ENCODE measurements at places on chromosomes 1 and 21.

- no peak for DNase-seq
These were observed 179.8 kb downstream of the PHTF1 start for GRCh38 chr1:113579256-113580018.

DNA sequence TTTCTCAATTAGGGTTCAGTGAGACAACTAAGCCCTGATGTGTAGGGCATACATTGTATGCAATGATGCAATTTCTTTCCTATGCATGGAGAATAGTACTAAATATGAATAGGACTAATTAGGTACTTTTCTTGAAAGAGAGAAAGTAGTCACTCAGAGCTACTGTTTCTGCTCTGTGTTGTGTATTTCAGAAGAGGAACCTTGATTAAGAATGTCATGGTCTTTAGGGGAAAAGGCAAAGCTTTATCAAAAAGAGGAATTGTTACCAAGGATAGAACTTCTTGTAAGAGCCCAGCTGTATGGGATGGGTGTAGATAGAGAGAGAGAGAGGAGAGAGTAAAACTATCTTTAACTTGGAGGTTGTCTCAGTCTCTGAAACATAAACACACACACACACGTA, 49.1 kb downstream of the HLX start:
- no peak for DNase-seq

GRCh38 chr1:50419907-50420677, 3.2 kb downstream of the DMRTA2 start:
- DNase-seq = no peak

DNA sequence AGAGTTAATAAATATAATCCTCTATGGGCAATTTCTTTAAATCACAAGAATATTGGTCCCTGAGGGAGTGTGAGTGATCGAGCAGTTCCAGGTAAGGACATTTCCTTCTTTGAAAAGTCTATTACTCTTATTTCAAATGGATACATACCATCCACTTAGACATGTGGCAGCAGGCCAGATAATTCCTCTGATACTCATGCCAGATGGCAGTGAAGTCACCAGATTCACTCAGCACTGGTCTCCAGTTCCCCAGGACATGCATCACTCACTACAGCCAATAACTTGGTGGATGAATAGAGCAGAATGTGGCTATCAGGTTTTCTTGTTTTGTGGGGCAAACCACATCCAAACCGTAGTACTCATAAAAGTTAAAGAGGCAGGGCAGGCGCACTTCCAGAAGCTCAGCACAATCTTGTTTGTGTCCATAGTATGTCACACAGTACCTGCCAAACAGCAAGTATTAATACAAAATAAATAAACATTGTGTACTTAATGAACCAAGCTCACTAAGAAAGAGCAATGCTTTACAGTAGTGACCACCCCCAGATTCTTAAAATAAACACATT, 74.2 kb upstream of the CD53 start:
- DNase-seq = no peak

- no peak for DNase-seq
These were observed 178.6 kb downstream of the ZP4 start for GRCh38 chr1:237712082-237712481.

DNA sequence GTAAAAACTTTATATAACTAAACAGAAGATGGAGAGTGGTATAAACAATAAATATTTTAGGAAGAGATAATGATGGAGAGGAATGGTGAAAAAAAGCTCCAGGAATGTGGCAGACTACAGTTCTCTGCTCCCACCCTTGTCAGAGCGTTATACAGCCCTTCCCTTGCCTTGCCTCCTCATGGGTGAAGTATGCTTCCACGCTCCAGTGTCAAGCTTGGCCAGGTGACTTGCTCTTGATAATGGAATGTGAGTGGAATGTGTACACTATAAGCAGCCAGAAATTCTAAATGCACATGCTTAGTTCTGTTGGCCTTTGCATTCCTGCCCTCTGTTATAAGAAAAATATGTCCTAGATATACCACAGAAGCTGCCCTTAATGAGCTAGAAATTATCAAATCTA, 24.7 kb upstream of the POGK start:
- DNase-seq = no peak

- DNase-seq = no peak
These were observed 38.5 kb downstream of the ZBTB18 start for GRCh38 chr1:244089561-244089960.

DNA sequence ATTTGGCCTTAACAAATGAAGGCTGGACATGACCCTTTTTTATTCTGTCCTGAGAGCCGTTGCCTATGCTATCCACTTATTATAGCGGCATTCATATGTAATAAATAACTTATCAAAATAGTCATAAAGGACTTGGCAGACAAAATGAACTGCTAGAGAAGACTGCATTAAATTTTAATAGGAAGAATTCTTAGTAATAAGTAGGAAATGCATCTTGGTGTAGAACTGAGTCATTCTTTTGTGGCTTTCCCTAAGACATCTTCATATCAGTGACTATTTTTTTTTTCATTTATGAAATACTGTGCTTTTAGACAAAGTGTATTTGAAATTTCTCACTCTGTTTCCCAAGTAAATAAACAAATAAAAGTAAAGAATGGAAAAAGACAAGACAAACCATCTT, 45.6 kb downstream of the PBX1 start:
- DNase-seq = no peak

- no peak for DNase-seq
These were observed 45.0 kb downstream of the NEK2 start for GRCh38 chr1:211630236-211631081.

DNA sequence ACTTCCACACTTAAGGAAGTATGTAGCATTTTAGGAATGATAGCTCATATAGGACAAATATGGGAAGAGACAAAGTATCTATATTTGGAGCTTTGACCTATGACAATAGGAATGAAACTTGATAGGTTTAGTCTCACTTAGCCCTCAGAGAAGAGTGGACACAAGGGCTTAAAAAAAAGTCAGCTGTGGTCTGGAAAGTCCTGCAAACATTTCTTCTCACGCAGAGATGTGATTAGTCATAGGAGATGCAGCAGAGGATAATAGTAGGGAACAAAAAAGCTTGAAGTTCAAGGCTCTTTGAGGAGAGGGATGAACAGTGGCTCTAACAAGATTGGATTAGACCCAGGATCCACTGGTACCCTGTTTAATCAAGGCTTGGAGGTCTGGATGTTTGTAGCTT, 14.8 kb upstream of the RNF220 start:
- no peak for DNase-seq

GRCh38 chr1:66563094-66563800, 29.3 kb downstream of the SGIP1 start:
- no peak for DNase-seq

- no peak for DNase-seq
These were observed 36.7 kb upstream of the WASF2 start for GRCh38 chr1:27526569-27527222.

- DNase-seq = no peak
These were observed 25.1 kb downstream of the COL6A2 start for GRCh38 chr21:46122758-46123683.

GRCh38 chr1:245197911-245198379, 43.2 kb downstream of the KIF26B start:
- DNase-seq = no peak

DNA sequence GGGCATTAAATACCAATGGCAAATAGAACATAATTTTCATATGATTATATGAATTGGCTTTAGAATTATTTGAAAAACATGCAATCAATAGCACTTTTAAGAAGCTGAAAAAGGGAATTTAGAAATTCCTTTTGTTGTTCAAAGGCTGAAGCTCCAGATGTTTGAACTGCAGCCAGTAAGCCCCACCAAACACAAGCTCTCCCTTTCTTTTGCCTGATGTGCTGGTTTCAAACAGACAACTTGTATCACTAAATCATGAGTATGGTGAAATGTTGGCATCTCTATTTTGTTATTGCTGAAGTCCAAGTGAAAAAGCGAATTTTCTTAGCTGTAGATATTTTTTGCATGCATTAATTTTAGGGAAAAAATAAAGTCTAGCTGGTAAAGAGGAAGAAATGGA, 27.5 kb upstream of the NCAM2 start:
- peak; percentile 81 for DNase-seq

GRCh38 chr21:44987886-44988606, 48.2 kb downstream of the SLX9 start:
- DNase-seq = no peak

DNA sequence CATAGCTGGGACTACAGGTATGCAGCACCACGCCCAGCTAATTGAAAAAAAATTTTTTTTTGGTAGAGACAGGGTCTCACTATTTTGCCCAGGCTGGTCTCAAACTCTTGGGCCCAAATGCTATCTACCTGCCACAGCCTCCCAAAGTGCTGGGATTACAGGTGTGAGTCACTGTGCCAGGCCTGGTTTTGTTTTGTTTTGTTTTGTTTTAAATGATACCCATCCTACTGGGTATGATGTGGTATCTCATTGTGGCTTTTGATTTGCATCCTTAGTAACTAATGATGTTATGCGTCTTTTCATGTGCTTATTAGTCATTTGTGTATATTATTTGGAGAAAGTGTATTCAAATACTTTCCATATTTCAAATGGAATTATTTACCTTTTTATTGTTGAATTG, 142.3 kb downstream of the VPS13D start:
- DNase-seq = no peak

GRCh38 chr1:222404710-222405109, 143.2 kb downstream of the HHIPL2 start:
- DNase-seq = no peak

GRCh38 chr1:223105568-223105967, 37.5 kb downstream of the TLR5 start:
- DNase-seq = no peak

- no peak for DNase-seq
These were observed 4.4 kb upstream of the SLC27A3 start for GRCh38 chr1:153770797-153771196.

DNA sequence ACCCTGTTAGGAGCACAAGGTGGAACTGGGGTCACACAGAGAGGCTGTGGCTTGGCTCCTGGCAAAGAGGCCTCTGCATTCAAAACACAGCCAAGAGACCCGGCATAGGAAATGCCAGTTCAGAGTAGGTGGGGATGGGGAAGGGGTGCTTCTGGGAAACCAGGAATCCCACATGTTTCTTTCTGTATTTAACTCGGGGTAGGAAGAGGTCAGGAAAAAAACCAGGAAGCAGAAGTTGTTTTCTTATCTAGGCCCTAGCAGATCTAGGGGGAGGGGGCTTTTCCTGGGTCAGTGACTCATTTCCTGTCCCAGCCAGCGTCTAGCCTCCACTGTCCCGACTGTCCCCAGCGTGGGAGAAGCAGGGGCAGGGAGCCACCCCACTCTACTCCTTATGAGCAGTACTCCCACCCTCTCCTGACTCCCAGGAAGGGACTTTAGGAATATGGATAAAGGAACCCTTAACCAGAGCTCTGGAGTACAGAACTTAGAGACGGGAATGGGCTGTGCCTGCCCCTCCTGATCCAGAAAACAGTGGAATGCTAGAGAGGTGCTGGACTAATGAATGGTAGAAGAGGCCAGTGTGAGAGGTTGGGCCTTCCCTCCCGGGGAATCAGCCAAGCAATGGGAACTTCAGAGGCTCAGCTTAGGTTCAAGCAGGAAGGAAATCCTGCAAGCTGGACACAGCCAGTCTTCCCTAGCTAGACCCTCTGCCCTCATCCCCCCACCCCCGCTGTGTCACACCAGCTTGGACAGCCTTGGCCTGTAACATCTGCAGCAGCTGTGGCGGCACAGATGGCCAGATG, 5.7 kb downstream of the FHL3 start:
- no peak for DNase-seq

- DNase-seq = no peak
These were observed 31.8 kb upstream of the CSF3R start for GRCh38 chr1:36514501-36514900.

GRCh38 chr1:37246631-37247030, 212.3 kb upstream of the GRIK3 start:
- no peak for DNase-seq

- no peak for DNase-seq
These were observed 954 bp downstream of the MYOG start for GRCh38 chr1:203084588-203085527.

DNA sequence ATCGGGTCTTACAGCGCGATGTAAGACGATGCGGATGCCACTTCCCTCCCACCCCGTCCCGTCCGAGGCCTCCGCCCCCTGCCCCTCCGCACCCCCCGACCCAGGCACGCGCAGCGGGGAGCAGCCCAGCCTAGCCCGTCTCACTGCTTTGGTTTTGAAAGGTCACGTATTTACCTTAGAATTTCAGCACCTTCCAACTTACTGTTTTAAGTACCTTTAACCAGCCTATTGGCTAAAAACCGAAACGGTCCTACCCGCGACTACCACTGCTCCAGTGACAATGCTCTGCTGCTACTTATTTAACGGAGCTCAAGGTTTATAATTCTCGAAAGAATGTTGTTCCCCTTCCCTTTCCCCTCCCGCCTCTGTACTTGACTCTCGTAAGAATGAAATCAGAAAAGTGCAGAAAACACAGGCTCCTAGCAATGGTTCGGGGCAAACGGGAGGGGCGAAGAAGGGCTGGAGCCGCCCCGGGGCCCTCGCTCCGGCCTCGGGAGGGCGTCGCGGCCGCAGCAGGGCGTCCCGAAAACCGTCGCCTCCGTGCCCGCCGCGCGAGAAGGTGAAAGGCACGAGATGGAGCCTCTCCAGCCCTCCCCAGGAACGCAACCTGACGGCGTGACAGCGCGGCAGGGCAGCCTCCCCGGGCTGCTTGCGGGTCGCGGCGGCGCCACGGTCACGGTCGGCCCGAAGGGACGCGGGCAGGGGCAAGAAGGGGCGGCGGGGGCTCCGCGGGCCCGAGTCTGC, 667 bp downstream of the TMEM50B start:
- no peak for DNase-seq

GRCh38 chr1:42756956-42757891, 9.6 kb downstream of the P3H1 start:
- peak; percentile 30 for DNase-seq

DNA sequence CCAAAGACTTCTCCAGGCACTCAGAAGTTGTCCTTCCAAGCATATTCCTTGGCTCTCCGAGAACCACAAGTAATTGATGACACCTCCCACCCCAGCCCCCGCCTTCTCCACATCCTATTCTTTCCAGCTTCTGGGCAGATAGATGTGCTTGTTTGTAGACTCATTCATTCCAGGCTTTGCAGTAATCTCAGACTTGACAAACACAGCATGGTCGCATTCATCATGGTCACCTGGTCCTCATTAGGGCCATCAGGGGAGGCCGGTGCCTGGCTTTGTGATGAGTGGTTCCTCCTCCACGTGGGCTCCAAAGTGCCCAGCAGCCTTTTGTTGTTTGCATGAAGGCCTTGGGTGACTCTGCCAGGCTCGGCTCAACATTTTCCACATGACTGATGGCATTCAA, 28.5 kb upstream of the KCNE2 start:
- no peak for DNase-seq

GRCh38 chr1:21355956-21356355, 65.7 kb upstream of the ECE1 start:
- DNase-seq = no peak

GRCh38 chr1:196136396-196136795, 471.8 kb downstream of the KCNT2 start:
- DNase-seq = no peak

- no peak for DNase-seq
These were observed 44.3 kb upstream of the HPDL start for GRCh38 chr1:45282351-45282750.

GRCh38 chr1:8684590-8684989, 132.8 kb downstream of the RERE start:
- DNase-seq = no peak
